ENCODE measurements at places on chromosomes 7 and 10. TPM values are rescaled to one million over a fixed set of nuclear protein-coding genes. Genes with fewer than 3 reads are reported as not detected.

Gene ZNF746
- total RNA-seq: 17.4 TPM

- H3K4me3 ChIP-seq: no peak overlapping the region
- no peaks in the 10 kb centered on the region for H3K36me3 ChIP-seq
- DNase-seq: no peak
Observed at GRCh38 chr7:86504229-86504628, 139.5 kb upstream of the GRM3 start.

Gene CNPY1
- total RNA-seq: not detected

Gene GSTO2
- total RNA-seq: 12.6 TPM

GRCh38 chr10:101529725-101530553 is 58.1 kb downstream of the POLL start:
- H3K36me3 ChIP-seq: no peaks in the 10 kb centered on the region
- no peak for DNase-seq
- H3K4me1 ChIP-seq: no peaks in the 10 kb centered on the region

DNA sequence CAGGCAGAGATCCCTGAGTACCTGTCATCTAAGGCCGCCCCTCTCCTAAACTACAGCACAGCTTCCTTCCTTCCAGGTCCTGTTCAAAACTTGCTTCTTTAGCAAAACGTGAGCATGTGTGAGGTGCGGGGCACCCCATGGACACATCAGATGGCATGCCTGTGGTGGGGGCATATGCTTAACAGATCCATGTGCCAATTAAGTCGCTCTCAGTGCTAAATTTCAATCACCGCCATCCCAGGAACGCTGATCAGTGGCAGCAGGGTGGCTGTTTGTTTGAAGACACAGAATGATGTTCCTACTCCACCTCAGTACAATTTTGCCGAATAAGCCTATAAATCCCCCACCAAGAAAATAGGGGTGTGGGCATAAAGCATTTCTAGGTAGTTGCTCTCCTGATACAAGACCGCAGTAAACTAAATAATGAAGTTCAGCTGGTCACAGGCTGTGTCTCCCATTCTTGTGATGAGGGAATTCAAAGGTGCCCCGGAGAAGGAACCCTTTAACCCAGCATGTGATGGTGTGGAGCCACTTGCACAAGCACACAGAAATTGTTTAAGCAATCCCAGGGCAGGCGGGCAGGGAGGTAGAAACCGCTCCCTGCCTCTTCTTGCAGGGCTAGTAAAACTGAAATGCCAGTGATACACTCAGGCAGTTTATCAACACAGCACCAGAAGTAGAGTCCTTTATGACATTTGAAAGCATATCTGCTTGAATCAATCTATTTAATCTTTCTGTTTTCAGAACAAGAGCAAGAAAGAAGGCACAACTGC is 205.7 kb downstream of the SORCS1 start:
- H3K36me3 ChIP-seq: no peaks in the 10 kb centered on the region
- DNase-seq: no peak
- no peak overlapping the region for H3K27ac ChIP-seq
- no peak overlapping the region for H3K4me3 ChIP-seq

Gene FAM13C
- total RNA-seq: 35.2 TPM

DNA sequence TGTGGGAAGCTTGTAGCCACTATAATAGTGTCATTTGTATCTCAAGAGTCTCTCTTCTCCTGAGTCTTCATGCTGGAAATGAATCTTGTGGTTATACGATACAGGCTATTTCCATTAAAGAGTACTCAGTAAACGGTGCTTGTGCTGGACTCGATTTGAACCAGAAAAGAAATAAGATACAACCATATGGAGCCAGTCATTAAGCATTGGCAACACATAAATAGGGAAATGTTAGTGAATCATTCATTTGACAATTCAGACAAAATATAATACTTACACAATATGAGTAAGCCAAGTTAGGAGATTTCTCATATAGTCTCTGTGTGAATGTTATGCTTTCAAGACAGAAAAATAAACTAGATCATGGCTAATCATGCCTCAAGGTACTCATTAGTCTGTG is 356.8 kb downstream of the PLXDC2 start:
- H3K36me3 ChIP-seq: no peaks in the 10 kb centered on the region
- DNase-seq: no peak
- H3K4me3 ChIP-seq: no peak overlapping the region
- no peaks in the 10 kb centered on the region for H3K4me1 ChIP-seq
- no peaks in the 10 kb centered on the region for H3K27me3 ChIP-seq
- H3K27ac ChIP-seq: no peak overlapping the region

Gene PNLIPRP1
- total RNA-seq: not detected

Gene FMC1
- total RNA-seq: 19.1 TPM

- H3K27me3 ChIP-seq: no peaks in the 10 kb centered on the region
- H3K4me3 ChIP-seq: no peak overlapping the region
- DNase-seq: no peak
- no peaks in the 10 kb centered on the region for H3K36me3 ChIP-seq
- no peak overlapping the region for H3K27ac ChIP-seq
Observed at GRCh38 chr7:46281071-46281470, 360.0 kb upstream of the IGFBP3 start.

Gene UTF1
- 1.1 TPM for total RNA-seq

- H3K4me1 ChIP-seq: peaks cover 2% of the 10 kb centered on the region
- no peaks in the 10 kb centered on the region for H3K27me3 ChIP-seq
- H3K27ac ChIP-seq: no peak overlapping the region
- no peaks in the 10 kb centered on the region for H3K36me3 ChIP-seq
- DNase-seq: peak; percentile 77
Observed at GRCh38 chr10:58952747-58953466, 223.5 kb upstream of the PHYHIPL start.

DNA sequence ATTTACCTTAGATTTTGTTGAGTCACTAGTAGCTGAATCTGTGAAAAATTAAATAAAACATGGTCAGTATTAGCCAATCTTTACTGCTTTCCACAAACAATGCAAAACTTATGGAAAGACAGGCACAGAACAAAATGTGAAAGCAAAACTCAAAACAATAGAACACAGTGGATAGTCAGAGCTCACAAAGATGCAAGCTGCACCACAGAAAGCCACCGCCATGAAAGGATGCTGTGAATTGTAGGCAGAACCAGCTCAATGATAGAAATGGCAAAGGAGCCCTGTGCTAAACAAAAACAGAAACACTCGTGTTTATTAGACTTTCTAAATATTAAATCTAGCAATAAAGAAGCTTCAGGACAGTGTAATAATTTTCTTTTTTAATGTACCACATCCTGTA is 134.4 kb downstream of the ARHGAP21 start:
- H3K4me3 ChIP-seq: no peak overlapping the region
- no peaks in the 10 kb centered on the region for H3K27me3 ChIP-seq
- no peak for DNase-seq
- no peaks in the 10 kb centered on the region for H3K36me3 ChIP-seq
- H3K27ac ChIP-seq: no peak overlapping the region

DNA sequence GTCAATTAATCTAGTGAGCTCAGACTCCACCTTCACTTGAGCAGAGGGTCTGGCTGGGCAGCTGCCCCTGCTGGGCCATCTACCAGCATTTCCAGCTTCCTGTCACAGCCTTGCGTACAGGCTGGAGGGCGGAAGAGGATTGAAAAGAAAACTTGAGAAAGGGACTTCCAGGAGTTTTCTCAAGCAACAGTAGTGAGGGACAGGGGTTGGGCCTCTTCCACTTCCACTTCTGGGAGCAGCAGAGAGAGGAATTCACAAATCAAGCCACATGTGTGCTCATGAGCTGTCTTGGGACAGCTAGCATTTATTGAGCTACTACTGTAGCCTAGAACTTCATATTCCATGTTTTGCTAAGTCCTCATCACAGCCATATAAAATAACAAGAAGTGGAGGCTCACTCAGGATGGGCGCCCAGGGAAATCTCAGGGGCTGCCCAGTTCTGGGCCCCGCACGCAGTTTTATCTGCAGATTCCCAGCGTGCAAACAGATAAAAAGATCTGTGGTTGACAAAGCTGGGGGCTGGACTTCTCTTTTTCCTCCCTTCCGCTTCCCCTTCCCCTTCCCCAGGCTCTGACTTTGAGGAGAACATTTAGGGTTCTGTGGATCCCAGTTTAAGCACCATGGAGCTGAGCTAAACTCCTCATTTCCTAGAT is 135.8 kb downstream of the RGS10 start:
- no peak overlapping the region for H3K4me3 ChIP-seq
- H3K27me3 ChIP-seq: no peaks in the 10 kb centered on the region
- DNase-seq: no peak
- no peaks in the 10 kb centered on the region for H3K36me3 ChIP-seq
- H3K4me1 ChIP-seq: peaks cover 20% of the 10 kb centered on the region

DNA sequence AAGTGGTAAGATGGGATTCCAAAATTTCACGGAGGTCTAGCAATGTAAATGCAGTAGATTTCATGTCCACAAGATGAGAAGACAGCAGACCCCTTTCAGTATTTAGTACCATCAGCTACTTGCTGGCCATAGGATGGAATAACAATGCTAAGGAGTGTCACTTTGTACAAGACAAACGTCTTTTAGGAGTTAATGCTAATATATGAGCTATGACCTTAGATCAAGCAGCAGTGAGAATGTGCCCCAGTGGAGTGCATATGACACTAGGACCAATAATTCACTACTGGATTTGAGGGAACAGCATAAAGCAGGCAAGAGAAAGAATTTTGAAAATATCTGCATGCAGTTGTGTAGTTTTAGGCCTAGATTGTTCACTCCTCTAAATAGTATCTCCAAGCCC is 182.8 kb upstream of the ZNF804B start:
- H3K27ac ChIP-seq: no peak overlapping the region
- DNase-seq: no peak
- no peak overlapping the region for H3K4me3 ChIP-seq
- no peaks in the 10 kb centered on the region for H3K27me3 ChIP-seq
- no peaks in the 10 kb centered on the region for H3K4me1 ChIP-seq

DNA sequence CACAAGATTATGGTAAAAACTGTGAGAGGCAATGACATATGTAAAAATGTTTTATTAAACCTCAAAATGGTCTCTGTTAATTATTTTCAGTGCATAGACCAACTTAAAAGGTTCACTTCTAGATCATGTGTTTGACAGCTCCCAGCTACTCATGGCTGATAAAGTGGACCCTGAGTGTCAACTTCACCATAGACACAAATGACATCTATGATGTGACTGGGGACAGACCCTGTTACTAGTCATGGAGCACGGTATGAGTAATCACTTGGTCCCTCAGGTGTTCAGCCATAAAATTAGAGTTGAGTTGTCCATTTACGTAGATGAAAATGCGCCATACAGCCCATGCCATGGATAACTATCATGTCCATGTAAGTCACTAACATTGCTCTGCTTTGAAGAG is 199.8 kb downstream of the ZNF365 start:
- no peak overlapping the region for H3K4me3 ChIP-seq
- no peak for DNase-seq
- no peaks in the 10 kb centered on the region for H3K4me1 ChIP-seq
- H3K27me3 ChIP-seq: no peaks in the 10 kb centered on the region

GRCh38 chr10:49168831-49169500 is 19.2 kb downstream of the TMEM273 start:
- H3K36me3 ChIP-seq: no peaks in the 10 kb centered on the region
- H3K27ac ChIP-seq: no peak overlapping the region
- no peaks in the 10 kb centered on the region for H3K4me1 ChIP-seq
- no peak overlapping the region for H3K4me3 ChIP-seq
- no peak for DNase-seq

Gene CYP2C19
- not detected for total RNA-seq

Gene ATP6V0A4
- total RNA-seq: not detected

DNA sequence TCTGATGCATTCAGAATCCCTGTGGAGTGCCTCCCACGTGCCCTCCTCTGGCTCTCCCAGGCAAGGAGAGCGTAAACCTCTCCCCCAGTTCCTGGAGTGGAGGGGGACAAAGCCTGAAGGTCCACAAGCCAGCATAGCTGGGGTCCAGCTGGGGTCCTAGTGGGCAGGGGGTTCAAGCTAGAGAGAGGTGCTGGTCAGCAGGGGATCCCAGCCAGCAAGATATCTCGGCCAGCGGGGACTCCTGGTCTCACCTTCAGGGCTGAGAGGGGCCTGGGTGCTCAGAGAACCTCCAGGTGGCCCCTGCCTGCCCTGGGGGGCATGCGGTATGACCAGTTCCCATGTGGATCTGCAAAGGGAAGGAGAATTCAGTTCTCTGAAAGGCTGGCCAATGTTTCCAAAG is 413.7 kb downstream of the TCERG1L start:
- no peak overlapping the region for H3K27ac ChIP-seq
- H3K4me3 ChIP-seq: no peak overlapping the region
- H3K27me3 ChIP-seq: no peaks in the 10 kb centered on the region
- DNase-seq: no peak
- H3K4me1 ChIP-seq: no peaks in the 10 kb centered on the region

Gene MALRD1
- total RNA-seq: 0.56 TPM

DNA sequence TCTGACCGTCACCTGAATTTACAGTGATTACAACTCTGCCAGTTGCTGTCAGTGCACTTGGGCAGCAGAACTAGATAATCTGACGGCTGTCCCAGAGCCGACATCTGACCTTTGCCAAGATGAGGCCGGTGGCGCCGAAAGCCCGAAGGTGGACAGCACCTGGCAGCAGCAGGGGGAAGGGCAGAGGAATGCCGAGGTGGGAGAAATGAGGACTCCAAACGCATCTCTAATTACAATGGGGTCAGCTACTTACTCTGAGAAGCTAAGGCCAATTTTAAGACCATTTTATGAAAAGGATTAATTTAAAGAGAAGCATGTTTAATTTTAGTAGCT is 33.8 kb downstream of the TRIM8 start:
- no peak overlapping the region for H3K4me3 ChIP-seq
- H3K27me3 ChIP-seq: no peaks in the 10 kb centered on the region
- H3K27ac ChIP-seq: no peak overlapping the region

Gene WNT8B
- total RNA-seq: not detected

Gene SFTPA1
- 1.6 TPM for total RNA-seq

DNA sequence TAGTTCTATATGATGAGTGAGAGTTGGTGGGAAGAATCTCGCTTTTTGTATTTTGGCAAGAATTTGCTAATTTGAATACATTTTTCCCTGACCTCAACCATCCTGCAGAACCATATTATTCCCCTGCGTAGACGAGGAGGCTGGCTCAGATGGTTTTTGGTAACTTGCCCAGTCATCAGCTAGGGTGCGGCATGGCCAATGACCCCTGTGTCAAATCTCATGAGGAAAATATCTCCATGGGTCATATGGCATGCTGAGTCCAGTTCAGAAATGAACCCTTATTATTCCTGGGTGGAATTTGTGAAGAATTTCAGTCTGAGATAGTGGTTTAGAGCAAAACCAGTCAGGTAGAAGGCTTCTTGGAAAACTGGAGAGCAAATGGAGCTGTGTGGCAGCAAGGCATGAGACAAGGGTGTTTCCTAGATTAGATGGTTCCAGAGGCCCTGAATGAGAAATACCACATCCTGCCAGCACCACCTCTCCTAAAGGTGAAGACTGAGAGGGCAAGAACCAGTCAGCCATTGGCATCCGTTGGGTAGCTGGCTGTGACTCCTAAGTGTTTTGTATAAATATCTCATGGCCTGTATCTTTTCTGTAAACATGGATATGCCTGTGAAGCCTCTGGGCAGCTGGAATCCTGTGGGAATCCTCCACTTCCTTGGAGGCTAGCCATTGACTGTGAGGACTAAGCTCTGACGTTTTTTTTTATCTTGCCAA is 5.8 kb upstream of the UPP1 start:
- H3K27me3 ChIP-seq: no peaks in the 10 kb centered on the region
- no peak overlapping the region for H3K27ac ChIP-seq
- no peaks in the 10 kb centered on the region for H3K36me3 ChIP-seq
- no peak for DNase-seq
- H3K4me1 ChIP-seq: peaks cover 11% of the 10 kb centered on the region

Gene IRF5
- total RNA-seq: 2.2 TPM
